ENCODE measurements at places on chromosomes 12 and 14.

DNA sequence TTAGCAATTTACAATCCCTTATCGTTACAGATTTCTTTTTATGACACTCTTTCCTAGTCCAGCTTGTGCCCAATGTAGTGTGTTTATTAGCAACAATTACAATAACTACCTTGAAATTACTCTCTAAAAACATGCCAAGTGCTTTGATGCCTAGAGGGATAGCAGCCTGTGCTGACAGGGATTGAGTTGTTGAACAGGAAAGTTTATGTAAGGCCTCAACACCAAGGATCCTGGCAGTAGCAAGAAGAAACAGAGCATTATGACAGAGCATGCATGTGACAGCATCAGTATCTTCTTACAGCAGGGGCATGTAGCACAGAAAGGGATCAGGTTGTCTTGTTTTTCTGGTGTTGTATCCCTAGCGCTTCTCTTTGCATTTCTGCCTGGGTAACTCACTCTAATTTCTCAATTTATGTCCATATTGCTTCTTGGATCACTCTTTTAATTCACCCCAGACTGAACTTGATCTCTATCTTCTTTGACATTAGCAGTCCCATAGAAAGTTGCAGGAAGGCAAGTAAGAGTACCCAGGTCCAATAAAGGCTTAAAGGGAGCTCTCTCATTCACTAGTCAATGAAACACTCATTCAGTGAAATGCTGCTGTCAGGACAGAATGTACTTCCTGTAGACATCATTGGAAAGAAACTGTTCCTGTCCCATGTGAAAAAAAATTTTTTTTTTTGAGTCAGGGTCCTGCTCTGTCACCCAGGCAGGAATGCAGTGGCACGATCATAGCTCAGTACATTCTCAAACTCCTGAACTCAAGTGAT lies 220.0 kb upstream of the GRIP1 start:
- no peak for DNase-seq

DNA sequence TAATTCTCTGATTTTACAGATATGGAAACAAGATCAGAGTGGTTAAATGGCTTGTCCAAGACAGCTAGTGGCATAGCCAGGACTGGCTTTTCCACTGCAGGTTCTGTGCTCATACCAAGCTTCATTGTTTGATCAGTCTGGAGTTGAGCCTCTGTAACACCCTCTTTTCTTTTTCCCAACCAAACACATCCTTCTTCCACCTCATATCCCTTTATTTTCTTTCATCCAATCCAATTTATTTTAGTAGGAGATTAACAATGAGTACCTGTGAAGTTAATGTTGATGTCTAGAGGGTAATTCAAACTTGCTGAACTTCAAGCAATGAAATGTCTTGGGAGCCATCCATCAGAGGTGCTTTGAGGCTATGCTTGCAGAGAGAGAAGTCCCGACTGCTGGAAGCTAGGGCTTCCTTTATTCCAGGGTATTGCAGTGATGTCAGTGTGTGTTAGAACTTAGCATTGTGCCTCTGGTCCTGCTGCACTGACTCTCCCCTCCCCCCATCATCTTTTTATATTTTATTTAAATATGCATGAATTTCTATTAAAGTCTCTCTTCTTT lies 452.1 kb upstream of the PDE3A start:
- DNase-seq: no peak

GRCh38 chr12:19003987-19004619 lies 125.4 kb upstream of the PLEKHA5 start:
- no peak for DNase-seq

DNA sequence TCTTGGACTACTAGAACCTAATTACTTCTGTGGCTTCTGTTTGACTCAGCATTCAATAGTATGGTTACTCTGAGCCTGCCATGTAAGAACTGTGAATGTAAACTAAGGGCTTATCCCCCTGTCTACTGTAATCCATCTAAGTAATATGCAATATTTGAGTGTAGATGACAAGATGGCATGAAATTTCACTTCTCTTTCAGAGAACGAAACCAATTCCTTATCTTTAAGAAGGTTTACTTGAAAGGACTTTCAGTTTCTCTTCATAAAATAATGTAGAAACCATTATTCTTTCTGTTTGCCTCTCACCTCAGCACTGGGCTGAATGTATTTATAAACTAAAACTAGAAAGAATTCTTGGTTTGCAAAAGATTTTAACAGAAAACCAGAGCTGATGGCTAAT lies 60.4 kb upstream of the ARID2 start:
- no peak for DNase-seq

GRCh38 chr14:76687611-76688382 lies 73.5 kb upstream of the VASH1 start:
- DNase-seq: no peak

All from thoracic aorta (tissue), 2 donors.